DND-41 (cell line): ENCODE measurements at places on chromosomes 11 and 22.
A peak's percentile ranks its signal among the peaks of the same experiment; 100 is the strongest.

GRCh38 chr11:3946455-3947017 lies 91.1 kb downstream of the STIM1 start:
- no peak overlapping the region for H3K4me3 ChIP-seq
- DNase-seq: peak; percentile 46
- 0 out of 2 replicates have a peak, but pooled peaks cover 3% of the 10 kb centered on the region for H3K36me3 ChIP-seq

DNA sequence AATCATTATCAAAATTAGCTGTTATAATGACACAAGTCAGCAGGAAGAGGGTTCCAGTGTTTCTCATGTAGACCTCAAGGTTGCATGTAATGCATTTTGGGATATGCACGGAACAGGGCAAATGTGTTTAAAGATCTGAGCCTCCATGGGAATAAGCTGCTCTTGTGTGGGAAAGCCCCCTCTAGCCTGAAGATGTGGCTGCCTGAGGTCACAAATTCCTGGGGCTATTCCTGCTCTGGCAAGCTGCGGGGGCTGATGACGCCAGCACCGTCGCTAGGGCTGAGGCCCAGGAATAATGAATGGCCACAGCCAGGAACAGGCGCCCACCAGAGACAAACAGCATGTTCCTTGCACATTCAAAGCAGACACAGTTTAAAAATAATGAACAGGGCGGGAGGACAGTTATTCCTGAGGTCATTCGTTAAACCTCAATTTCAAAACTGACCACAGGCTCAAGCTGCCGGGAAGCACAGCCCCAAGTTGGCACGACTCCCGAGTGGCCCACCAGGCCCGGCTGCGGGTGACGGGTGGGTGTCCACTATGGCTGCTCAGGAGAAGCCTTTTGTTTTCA lies 11.7 kb downstream of the OSBPL5 start:
- no peak for DNase-seq
- no peak overlapping the region for H3K4me3 ChIP-seq
- no peak overlapping the region for H3K27ac ChIP-seq
- peaks cover 75% of the 10 kb centered on the region for H3K36me3 ChIP-seq
- peaks cover 7% of the 10 kb centered on the region for H3K4me1 ChIP-seq
- H3K27me3 ChIP-seq: no peaks in the 10 kb centered on the region

DNA sequence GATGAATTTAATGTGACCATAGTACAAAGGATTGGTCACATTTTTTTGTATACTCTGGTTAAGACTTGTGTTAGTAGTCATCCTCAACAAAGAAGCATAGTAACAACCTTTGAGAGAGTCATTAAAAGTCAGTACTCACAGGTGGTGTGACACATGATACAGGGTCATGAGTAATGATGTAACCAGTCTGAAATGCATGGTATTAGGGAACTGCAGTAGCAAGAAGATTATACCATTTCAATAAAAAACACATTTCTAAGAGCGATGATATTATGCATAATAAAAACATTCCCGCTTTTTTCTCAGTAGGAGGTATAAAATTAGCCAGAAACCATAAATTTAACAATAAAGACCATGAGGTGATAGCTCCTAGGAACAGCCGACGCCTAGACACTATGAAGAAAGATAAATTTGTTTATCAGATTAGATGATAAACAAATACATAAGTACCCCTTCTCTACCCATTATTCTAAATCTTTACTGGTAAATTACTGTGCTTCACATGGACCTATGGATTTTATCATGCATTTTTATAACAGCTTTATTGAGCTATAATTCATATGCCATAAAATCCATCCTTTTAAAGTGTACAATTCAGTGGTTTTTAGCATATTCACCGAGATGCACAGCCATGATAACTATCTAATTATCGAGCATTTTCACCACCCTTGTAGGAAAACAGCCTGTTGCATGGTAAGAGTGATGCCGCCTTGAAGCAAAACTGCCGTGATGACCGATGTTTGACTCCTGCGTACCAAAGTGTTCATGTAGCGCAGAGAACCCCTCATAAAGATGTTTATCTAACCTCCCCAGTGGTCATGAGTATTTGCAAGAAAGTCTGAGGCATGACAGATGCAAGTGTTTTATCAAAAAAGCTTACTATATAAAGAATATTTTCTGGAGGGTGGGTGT lies 41.8 kb downstream of the TMPRSS5 start:
- no peak for DNase-seq
- H3K27ac ChIP-seq: no peak overlapping the region
- no peaks in the 10 kb centered on the region for H3K36me3 ChIP-seq
- H3K4me3 ChIP-seq: no peak overlapping the region
- H3K27me3 ChIP-seq: no peaks in the 10 kb centered on the region
- H3K4me1 ChIP-seq: no peaks in the 10 kb centered on the region

GRCh38 chr11:73412308-73412707 lies 36.1 kb downstream of the RELT start:
- H3K27ac ChIP-seq: no peak overlapping the region
- H3K36me3 ChIP-seq: peaks cover 45% of the 10 kb centered on the region
- H3K4me1 ChIP-seq: no peaks in the 10 kb centered on the region
- no peak overlapping the region for H3K4me3 ChIP-seq
- no peaks in the 10 kb centered on the region for H3K27me3 ChIP-seq

DNA sequence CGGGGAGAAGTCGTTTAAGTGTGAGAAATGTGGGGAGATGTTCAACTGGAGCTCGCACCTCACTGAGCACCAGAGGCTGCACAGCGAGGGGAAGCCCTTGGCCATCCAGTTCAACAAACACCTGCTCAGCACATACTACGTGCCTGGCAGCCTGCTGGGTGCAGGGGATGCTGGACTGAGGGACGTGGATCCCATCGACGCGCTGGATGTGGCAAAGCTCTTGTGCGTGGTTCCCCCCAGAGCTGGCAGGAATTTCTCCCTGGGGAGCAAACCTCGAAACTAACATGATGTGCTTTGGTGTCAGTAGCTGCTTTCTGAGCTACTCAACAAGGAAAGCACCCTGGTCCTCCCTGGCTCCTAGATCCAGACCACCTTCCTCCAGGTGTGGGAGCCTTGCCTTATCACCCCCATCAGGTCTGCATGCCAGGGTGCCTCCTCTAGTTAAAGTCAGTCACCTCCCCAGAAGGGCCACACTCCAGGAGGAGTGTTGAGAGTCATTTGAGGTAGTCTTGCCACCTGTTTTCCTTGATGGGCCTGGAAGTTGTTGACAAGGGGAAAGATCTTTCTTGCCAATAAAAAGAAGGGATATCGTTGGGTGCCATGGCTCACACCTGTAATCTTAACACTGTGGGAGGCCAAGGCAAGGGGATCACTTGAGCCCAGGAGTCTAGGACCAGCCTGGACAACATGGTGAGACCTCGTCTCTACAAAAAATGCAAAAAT lies 12.9 kb downstream of the ZNF74 start:
- H3K4me1 ChIP-seq: no peaks in the 10 kb centered on the region
- peaks cover 58% of the 10 kb centered on the region for H3K36me3 ChIP-seq
- H3K27ac ChIP-seq: no peak overlapping the region
- no peak overlapping the region for H3K4me3 ChIP-seq

- H3K4me3 ChIP-seq: no peak overlapping the region
- H3K4me1 ChIP-seq: no peaks in the 10 kb centered on the region
- DNase-seq: peak; percentile 26
- H3K36me3 ChIP-seq: no peaks in the 10 kb centered on the region
These were observed 91.2 kb downstream of the TEAD1 start for GRCh38 chr11:12765428-12765827.

DNA sequence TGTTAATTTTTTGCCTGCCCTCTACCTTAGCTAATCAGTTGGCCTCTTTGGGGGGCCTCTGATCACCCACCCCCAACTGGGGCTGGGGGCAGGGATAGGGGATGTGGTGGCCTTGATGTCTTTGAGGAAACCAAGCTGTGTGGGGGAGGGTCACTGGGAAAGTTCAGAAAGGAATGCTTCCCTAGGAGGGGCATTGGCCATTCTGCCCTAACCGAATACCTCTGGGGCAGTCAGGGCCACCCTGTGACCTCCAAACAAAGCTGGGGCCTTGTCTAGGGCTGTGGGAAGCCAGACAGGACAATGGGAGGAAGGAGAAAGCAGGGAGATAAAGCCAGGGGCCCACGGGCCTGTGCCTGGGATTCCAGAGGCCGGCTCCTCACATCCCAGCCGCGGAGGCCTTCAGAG lies 97.5 kb downstream of the TSPAN18 start:
- peaks cover 6% of the 10 kb centered on the region for H3K27me3 ChIP-seq
- H3K36me3 ChIP-seq: no peaks in the 10 kb centered on the region
- no peak overlapping the region for H3K27ac ChIP-seq
- no peak overlapping the region for H3K4me3 ChIP-seq

DNA sequence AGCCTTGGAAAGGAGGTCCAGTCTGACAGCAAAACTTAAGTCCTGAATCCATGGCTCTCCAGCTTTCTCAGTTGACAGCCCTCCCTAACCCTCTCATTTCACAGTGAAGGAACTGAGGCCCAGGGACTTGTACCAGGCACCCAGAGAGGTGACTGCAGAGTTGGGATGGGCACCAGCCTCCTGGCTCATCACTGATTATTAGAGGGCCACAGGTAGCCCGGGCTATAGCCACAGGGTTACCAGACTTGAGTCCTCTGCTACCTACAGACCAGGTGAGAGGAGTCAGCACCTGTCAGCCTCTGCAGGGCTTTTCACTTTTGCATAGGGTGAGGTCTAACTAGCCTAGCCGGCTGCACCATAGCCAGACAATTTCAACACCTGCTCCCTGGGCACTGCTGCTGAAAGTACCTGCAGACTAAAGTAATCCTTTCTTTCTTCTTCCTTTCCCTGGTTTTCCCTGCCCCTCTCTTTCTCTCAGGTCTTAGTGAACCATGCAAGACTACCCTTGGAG lies 37.6 kb downstream of the SYT13 start:
- H3K36me3 ChIP-seq: no peaks in the 10 kb centered on the region
- no peaks in the 10 kb centered on the region for H3K4me1 ChIP-seq
- no peak for DNase-seq

GRCh38 chr11:89416961-89417360 lies 74.2 kb downstream of the NOX4 start:
- H3K36me3 ChIP-seq: no peaks in the 10 kb centered on the region
- no peak overlapping the region for H3K4me3 ChIP-seq
- no peak for DNase-seq
- H3K4me1 ChIP-seq: no peaks in the 10 kb centered on the region
- H3K27ac ChIP-seq: no peak overlapping the region
- H3K27me3 ChIP-seq: no peaks in the 10 kb centered on the region

DNA sequence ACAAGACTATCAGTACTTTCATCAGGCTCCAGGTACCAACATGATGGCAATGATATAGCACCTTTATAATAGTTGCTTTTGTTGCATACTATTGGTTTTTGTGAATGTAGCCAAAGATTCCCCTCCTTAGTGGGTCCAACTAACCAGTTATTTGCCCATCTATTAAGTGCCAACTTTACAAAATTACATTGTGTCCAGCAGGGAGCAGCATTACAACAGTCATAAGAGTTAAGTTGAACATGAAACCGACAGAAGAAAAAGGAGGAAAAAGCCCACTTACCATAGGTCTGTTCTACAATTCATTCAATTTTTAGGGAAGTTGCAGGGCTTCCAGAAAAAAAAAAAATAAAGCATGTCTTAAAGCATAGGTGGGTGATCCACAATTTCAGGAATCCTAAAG lies 21.6 kb downstream of the IMMP1L start:
- H3K27me3 ChIP-seq: no peaks in the 10 kb centered on the region
- no peak overlapping the region for H3K4me3 ChIP-seq
- H3K4me1 ChIP-seq: no peaks in the 10 kb centered on the region
- no peak overlapping the region for H3K27ac ChIP-seq
- H3K36me3 ChIP-seq: no peaks in the 10 kb centered on the region

DNA sequence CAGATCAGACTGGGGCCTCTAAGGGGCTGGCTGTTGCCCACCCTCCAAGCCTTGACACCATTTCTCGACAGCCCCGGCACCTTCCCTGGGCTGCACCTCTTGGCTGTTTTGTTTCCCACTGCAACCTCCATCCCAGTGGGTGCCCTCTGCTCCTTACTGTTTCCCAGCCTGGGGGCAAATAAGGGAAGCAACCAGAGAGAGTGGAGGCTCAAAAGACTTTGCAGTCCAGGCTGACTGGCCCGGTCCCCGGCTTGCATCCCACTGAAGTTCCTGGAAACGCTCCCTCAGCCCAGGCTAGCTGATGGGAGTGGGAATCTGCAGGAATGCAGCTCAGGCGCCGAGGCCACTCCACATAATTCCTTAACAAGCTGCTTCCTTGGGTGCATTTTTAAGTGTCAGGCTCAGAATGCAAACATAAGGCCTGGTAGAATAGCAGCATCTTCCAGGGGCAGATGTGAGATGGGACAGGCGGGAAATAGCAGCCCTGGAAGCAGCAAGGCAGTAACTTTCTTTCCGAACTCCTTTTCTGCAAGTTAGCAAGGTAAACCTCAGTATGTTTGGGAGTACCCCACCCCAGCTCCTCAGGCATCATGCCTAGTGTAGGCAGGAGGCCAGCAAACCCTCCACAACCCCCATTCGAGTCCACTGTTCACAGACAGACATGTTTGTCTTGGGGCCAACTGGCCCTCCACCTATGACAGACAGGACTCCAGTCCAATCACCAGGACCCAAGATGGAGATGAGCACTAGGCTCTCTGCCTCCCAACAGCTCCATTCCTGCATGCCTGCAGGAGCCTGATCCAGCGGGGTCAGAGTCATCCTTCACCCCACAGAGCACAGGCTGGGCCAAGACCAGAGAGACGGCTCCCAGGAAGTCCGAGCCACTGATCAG lies 39.3 kb downstream of the RPL27A start:
- H3K27me3 ChIP-seq: no peaks in the 10 kb centered on the region
- no peak overlapping the region for H3K27ac ChIP-seq
- H3K4me3 ChIP-seq: no peak overlapping the region
- no peaks in the 10 kb centered on the region for H3K4me1 ChIP-seq

GRCh38 chr11:26188554-26188953 lies 143.4 kb upstream of the ANO3 start:
- no peak for DNase-seq
- no peak overlapping the region for H3K4me3 ChIP-seq
- no peaks in the 10 kb centered on the region for H3K4me1 ChIP-seq
- no peak overlapping the region for H3K27ac ChIP-seq
- H3K27me3 ChIP-seq: no peaks in the 10 kb centered on the region

GRCh38 chr22:31083923-31084810 lies 3.0 kb downstream of the SMTN start:
- peaks cover 51% of the 10 kb centered on the region for H3K4me1 ChIP-seq
- H3K27me3 ChIP-seq: no peaks in the 10 kb centered on the region
- H3K27ac ChIP-seq: peak overlapping the region; percentile 93
- H3K4me3 ChIP-seq: peak overlapping the region; percentile 87
- DNase-seq: no peak

DNA sequence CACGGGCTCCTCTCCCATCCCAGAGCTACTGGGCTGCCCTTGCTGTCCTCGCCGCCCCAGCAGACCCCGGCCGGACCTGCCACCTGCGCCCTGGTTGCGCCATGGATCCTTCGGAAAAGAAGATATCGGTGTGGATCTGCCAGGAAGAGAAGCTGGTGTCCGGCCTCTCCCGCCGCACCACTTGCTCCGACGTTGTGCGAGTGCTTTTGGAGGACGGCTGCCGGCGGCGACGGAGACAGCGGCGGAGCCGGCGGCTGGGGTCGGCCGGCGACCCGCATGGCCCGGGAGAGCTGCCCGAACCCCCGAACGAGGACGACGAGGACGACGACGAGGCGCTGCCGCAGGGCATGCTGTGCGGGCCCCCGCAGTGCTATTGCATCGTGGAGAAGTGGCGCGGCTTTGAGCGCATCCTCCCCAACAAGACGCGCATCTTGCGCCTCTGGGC lies 382 bp downstream of the RASSF10 start:
- H3K4me1 ChIP-seq: no peaks in the 10 kb centered on the region
- peaks cover 6% of the 10 kb centered on the region for H3K27me3 ChIP-seq
- DNase-seq: no peak

GRCh38 chr11:4025967-4026324 lies 68.7 kb upstream of the RRM1 start:
- H3K27me3 ChIP-seq: no peaks in the 10 kb centered on the region
- no peak overlapping the region for H3K27ac ChIP-seq
- no peaks in the 10 kb centered on the region for H3K4me1 ChIP-seq
